Activated T-helper 9 cell treated with anti-CD3 and anti-CD28 coated beads, Interleukin-2, amount 50 U/mL, for 16 hours (primary cell): ENCODE measurements at places on chromosomes 6 and 20.

DNA sequence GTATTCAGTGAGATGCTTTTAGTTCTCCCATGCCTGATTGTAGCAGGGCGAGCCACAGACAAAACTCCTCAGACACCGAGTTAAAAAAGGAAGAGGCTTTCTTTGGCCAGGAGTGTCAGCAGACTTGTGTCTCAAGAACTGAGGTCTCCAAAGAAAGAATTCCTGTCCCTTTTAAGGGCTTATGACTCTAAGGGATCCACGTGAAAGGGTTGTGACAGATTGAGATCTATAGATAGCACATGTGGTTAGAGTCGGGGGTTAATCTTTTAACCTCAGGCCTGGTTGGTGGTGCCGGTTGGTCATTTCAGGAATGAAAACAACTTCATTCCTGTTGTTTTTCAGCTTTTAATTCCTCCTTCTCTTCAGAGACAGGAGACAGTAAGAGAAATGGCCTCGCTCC lies 168.8 kb upstream of the GRIK2 start:
- no peak for DNase-seq

- no peak for DNase-seq
Measured at GRCh38 chr20:1809131-1809572, 86.1 kb upstream of the SIRPA start.

- no peak for DNase-seq
Measured at GRCh38 chr6:157966589-157966977, 15.1 kb upstream of the SYNJ2 start.

- DNase-seq = no peak
Measured at GRCh38 chr20:57570145-57570850, 9.4 kb downstream of the PCK1 start.

DNA sequence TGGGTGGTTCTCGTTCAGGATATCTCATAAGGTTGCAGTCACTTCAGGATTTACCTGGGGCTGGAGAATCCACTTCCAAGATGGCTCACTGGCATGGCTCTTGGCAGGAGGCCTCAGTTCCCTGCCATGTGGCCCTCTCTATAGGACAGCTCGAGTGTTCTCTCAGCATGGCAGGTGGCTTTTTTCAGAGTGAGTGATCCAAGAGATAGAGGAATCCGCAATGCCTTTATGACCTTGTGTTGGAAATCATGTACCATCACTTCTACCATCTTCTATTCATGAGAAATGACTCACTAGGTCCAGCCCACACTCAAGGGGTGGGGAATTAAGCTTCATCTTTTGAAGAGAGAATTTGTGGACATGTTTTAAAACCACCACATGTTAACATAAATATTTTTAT lies 37.8 kb downstream of the PPP1R16B start:
- peak; percentile 19 for DNase-seq
